NCI-H510A treated with DMSO at 0.1 percent for 48 hours (cell line): ENCODE measurements at places on chromosomes 13 and 19.

- DNase-seq: no peak
Observed at GRCh38 chr13:55091172-55091571, 2049.5 kb upstream of the PRR20A start.

- DNase-seq: no peak
Observed at GRCh38 chr13:91313103-91313502, 34.4 kb upstream of the MIR17HG start.

- DNase-seq: no peak
Observed at GRCh38 chr13:58083064-58083463, 451.5 kb downstream of the PCDH17 start.

DNA sequence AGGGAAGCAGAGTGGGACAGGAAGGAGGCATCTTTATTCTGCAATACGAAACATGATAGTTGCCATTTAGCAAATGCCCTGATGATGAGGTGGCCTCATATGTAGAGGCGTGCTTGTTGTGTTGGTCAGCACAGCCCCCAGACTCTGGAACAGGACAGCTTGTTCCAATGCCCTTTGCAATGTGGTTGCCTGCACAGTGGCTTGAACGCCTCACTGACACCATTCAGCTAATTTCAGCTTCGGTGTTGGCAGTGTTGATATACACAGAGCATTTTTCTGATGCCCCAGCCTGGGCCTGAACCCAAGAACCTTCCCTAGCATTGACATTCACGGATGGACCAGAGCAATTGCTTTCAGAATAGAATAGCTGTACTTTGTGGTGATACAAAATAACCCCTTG, 133.3 kb downstream of the HS6ST3 start:
- DNase-seq: no peak

DNA sequence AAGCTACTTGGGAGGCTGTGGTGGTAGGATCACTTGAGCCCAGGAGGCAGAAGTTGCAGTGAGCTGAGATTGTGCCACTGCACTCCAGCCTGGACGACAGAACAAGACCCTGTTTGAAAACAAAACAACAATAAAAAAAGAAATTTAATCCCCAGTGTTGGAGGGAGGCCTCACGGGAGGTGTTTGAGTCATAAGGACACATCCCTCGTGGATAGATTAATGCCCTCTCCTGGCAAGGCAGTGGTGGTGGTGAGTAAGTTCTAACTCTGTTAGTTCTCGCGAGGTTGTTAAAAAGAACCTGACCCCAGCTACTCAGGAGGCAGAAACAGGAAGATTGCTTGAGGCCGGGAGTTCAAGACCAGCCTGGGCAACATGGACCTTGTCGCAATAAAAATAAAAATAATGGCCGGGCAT, 27.6 kb upstream of the SIN3B start:
- no peak for DNase-seq

GRCh38 chr19:1271528-1272422, 2.6 kb downstream of the CIRBP start:
- DNase-seq: no peak

GRCh38 chr13:111627596-111627995, 307.2 kb downstream of the TEX29 start:
- DNase-seq: no peak

DNA sequence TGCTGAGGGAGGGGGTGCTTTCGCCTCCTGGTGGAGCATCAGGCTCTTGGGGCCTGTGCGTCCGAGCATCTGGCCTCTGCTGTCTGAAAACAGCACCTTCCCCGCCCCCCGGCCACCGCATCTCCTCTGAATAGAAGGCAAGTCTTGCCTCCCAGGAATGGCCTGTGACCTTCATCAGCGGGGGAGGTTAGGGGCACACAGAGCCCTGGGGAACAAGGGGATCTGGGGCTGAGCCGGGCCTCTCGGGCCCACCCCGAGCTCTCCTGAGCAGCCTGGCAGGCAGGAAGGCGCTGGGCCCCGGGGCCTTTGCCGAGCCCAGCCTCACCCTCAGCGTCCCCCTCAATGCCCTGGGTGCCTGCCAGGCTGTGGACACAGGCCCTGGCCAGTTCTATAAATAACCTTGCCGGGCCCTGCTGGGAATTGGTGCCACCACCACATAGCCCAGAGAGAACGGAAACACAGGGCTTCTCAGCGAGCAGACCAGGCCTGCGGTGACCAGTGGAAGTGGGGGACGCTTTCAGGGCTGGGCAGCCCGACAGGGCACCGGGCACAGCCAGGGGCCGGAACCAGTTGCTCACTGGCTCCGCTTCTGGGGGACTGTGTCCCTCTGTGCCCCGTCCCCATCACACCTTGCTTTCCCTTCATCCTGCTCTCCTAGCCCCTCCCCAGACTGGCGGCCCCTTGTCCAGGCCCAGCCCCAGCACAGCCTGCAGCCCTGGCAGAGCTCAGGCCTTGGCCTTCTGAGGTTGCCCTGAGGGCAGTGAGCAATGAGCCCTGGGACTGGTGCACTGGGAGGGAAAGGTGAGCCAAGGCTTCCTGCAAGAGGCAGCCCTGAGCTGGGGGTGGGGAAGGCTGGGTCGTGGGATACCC, 9.5 kb downstream of the STK11 start:
- DNase-seq: no peak

DNA sequence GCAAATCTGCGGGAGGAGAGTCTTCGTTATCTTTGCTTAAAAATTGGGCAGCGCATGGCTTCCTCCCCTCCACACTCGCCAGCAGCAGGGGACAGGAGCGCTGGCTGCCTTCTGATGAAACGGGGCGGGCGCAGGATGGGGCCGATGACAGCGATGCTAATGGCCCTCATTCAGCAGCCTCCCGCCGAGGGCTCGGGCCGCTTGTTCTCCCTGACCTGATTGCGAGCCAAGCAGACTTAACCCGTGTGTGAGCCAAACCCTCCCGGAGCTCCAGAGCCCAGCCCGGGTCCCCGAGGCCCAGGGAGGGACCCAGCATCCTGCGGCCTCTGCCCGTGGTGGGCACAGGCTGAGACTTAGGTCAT, 90.3 kb downstream of the KDM4B start:
- DNase-seq: no peak

GRCh38 chr13:33235078-33235477, 50.5 kb downstream of the STARD13 start:
- no peak for DNase-seq

- DNase-seq: no peak
Observed at GRCh38 chr13:24071423-24072075, 89.0 kb upstream of the SPATA13 start.

- no peak for DNase-seq
Observed at GRCh38 chr19:52034051-52034728, 6.0 kb upstream of the ZNF614 start.

GRCh38 chr19:54388802-54389139, 24.0 kb upstream of the LAIR1 start:
- no peak for DNase-seq

GRCh38 chr13:69168436-69168835, 939.2 kb upstream of the ATXN8OS start:
- no peak for DNase-seq

GRCh38 chr19:49119411-49120324, at the start of gene PPFIA3:
Gene PPFIA3 (plus strand): TSS chr19:49119544. CDS start chr19:49127874, 8,330 bp downstream.
- DNase-seq: no peak

DNA sequence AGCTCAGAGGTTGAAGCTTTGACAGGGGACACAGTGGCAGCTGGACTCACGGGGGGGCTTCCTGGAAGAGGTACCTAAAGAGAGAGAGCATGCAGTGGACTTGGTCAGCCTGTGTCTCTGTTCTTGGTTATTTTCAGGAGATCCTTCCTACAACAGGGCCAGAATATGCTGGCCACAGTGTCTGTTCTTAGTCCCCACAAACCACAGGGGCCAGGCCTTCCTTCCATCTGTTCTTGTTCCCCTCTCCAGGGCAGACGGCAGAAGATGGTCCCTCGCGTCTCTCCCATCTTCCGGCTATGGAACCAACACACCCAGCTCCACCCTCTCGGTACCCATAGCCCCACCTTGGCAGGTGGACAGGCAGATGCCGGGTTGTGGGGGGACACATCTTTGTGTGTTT, 24.8 kb downstream of the MAST3 start:
- DNase-seq: no peak

DNA sequence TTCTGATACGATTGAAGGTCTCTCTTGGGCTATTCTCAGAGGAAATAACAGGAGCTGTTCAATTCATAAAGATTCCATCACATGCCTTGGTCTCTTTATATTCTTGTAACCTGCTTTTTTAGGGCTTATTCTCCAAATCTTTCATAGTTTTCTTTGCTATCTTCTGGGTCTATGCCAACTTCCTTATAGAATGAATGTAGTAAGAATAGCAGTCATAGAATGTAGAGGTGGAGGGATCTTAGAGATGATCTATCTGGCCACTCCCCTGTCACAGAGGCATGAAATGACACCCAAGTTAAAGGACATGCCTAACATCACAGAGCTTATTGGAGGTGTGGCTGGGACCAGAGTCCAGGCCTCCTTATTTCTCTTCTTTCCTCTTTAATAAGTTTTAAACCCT, 13.2 kb downstream of the LCP1 start:
- DNase-seq: no peak

DNA sequence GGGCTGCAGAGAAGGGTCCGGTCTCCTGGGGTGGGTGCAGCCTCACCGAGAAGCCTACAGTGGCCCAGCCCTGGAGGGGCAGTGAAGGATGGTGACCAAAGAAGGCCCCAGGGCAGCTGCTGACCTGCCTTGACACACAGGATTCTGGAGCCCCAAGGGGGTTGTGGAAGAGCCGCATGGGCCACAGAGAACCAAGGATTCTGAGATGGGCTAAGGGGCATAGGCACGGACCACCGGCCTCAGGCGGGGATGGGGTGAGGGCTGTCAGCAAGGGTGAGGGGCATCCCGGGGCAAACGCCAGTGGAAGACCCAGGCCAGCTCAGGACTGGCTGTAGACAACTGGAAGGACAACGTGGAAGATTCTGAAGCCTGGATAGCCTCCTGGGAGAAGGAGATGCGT, 151.6 kb downstream of the TEX29 start:
- DNase-seq: no peak
